Amygdala (tissue), 56 donors: ENCODE measurements at places on chromosomes 12 and 14.

DNA sequence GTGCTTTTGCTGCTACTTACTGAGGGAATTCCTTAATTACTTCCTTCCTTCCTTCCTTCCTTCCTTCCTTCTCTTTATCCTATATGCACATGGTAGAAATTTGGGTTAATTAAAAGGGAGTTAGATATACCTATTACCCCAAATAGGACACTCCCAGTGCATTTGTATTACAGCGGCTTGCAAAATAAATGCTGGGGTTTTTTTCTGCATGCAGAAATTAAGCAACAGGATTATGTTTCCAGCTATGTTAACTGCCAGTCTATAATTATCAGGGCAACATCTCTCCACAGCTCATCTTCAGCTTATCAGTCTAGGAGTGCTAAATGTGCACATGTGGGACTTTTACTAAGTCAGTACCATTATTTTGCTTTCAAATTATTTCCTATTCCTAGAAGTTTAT is 132.9 kb upstream of the SLC35F4 start:
- no peak for DNase-seq

DNA sequence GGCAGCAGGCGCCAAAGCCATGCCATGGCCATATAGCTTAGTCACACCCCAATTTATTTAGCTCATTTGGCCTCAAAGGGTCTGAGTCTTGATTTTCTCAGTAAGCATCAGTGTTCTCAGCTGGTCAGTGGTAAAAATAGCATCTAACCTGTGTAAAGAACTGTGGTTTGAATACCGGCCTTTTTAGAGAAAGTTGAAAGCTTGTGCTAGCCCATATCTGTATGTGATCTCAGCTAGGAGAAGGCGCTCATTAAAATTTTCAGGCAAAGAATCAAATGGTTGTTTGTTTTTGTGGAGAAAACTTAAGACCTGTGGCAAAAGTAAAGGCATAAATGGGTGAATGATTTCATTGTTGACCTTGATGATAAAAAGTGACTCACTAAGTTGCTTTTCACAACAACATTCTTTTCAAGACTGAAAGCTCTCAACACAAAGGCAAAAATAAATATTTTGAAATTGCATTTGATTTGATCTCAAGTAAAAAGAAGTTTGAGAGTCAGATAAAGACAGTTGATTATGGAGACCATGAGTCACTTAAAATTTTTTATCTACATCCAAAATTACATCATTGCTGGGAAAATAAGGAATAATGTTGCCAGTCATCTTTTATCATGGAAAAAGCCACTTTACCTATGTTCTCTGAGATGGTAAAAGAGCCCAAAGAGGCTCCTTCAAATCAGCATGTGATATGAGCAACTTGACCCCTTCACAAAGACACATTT is 128.5 kb upstream of the RGS6 start:
- DNase-seq = no peak

DNA sequence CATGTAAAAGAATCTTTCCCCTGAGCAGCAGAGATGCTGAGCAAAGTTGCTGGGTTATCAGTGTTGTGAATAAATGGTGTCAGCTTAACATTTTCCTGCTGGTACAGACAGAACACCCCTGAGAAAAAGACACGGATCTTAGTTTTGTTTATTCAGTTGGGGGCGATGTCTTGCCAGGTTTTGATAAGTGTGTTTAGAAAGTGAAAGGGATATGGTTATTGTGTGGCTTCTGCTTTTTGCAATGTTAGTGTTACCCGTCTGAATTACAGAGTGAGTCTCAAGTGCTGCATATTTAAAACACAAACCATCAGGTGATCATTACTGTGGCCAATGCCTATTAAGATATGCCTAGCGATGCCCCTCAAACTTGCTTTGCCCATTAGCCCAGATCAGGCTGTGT is 864.6 kb upstream of the SEL1L start:
- no peak for DNase-seq

DNA sequence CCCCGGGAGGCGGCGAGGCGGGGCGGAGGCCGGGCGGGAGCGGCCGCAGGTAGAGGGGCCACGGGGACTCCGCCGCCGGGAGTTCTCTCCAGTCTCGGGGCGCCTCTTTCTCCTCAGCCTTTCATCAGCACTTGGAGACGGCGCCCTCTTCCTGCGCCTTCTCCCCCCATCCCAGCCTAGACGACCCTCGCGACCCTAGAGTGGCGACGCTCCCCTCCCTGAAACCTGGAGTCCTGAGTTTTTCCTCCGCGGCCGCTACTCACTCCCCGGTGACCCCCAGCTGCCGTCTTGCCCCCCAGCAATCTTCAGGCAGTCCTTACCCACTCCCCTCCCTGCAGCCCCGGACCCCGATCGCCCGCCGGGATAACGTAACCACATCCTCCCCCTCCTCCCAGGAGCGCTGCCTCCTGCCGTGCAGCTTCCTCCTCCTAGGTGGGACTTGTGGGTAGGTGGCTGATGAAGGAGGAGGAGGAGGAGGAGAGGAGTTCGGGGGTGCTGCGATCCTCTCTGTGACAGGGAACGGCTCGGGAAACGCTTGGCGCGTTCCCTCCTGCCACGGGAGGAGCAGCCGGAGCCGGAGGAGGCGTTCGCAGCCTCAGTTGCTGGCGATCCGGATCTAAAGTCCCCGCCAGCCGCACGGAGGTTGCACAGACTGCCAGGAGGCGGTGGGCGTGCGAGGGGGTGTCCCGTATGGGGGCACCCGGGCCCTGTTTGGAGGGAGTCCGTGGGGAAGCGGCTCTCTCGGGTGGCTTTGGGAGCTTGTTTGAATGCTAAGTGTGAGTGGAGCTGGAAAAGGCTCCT is 891 bp downstream of the PLEKHA5 start:
- DNase-seq = peak; percentile 49

GRCh38 chr12:14988035-14988434 is 15.2 kb downstream of the PDE6H start:
- DNase-seq = no peak

DNA sequence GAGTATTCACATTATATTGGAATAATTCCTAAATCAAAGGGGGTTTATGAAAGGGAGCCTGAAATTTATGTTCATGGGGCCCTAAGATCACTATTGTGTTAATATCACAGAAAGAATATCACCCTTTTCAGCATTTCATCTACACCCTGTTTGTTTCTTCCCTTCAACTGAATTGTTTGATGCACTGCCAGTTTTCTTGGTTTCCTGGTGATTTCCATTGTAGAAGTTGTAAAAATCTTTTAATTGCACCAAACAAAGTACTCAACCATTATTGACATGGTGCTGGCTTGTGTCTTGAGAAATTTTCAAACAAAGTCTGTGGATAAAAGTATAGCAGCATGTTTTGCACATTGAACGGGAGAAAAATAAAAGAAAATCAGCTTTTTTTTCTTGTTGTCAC is 154.8 kb upstream of the PRKD1 start:
- no peak for DNase-seq

DNA sequence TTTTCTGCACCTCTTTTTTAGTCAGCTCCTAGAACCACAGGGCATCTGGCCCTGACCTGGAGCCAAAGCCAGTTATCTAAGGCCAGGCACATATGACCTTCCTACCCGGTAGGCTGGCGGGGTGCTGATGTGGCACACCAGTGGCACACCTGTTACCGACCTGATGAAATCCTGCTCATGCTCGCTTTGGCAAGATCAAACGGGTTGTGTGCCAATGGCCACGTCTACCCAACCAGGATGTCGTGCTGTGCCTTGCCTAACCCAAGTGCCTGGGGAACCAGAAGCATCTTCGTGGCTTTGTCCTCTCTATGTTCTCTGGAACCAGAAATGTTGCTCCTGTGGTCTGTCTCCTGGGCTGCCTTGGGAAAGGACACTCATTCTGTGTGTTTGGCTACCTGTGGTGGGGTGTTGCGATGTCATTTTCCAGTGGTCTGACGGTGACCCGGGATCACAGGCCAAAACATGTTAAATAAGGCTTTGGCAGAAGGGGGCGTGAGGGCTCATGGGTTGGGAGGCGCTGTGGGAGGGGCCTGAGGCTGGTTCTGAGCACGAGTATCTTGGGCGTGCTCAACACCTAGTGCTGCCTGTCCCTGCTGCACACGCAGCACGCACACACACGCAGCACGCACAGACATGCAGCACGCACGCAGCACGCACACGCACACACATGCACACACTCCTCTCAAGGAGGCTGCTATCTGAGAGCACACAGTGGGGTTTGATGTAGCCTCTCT is 27.9 kb downstream of the CCNK start:
- no peak for DNase-seq

DNA sequence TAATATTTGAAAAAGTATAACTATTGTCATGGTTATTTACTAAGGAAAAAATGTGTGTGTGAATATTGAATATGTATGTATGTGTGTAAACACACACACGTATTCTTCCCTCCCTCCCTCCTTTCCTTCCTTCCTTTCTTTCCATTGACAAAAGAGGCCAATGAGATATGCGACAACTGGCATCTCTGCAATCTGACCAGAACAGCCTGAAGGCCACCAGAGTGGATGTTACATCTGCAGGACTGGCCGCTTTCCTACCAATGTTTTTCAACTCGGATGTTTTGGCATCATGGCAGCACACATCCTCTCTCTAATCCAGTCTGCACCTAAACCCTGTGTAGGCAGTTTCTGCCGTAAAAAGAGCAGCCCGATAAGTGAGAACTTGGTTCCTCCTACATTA is 20.7 kb downstream of the HOXC4 start:
- no peak for DNase-seq

DNA sequence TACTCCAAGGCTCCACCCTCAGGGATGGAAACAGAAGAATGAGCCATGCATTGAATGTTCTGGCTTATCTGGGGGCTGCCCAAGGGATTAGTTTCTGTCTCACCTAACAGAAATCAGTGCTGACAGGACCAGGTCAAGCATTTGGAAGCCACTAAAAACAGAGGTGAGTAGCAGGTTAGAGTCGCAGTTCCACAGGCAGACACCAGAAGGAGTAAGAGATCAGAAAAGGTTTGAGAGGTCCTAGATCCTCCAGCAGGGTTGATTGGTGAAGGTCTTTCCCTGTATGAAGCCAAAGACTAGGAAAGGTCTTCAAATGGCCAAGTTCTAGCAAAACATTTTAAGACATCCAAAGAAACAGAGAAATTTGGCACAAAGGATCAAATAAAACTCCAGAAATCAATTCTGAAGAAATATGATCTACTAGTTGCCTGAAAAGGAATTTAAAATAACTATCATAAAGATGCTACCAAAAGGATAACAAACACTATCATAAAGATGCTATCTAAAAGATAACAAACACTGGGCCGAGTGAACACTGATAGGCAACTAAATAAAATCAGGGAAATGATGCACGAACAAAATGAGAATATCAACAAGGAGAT is 19.5 kb upstream of the TTC9 start:
- DNase-seq = no peak

DNA sequence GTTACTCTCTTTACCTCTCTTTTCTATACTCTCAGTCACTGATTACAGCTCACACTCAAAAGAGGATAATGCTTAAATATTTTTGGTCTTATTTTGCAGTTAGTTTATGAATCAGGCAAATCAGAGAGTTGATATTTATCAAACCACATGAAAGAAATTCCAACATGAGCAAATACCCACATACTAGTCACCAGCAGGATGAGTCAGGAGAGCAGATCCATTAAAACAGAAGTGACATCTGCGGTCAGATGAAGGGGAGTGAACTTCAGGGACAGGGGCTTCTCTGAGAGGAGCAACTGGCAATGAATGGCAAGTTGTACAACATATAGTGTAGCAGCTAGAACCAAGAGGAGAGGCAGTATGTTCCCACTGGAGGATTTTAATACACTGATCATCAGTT is 258.7 kb downstream of the SYT10 start:
- DNase-seq = no peak

- no peak for DNase-seq
These were observed 81.8 kb downstream of the IRF2BPL start for GRCh38 chr14:76946753-76947077.

GRCh38 chr12:66965621-66966020 is 286.7 kb upstream of the GRIP1 start:
- no peak for DNase-seq

- DNase-seq = no peak
These were observed 63.2 kb upstream of the TMX1 start for GRCh38 chr14:51176839-51177238.

GRCh38 chr14:60722357-60723115 is 1.6 kb downstream of the SIX4 start:
- no peak for DNase-seq

GRCh38 chr14:24330973-24331674 is 3.7 kb downstream of the ADCY4 start:
- DNase-seq = no peak

- DNase-seq = no peak
These were observed 57.0 kb upstream of the KRR1 start for GRCh38 chr12:75568393-75568792.

GRCh38 chr12:64261813-64262212 is 39.7 kb upstream of the KICS2 start:
- no peak for DNase-seq
